ENCODE measurements at places on chromosomes 16 and 17.

DNA sequence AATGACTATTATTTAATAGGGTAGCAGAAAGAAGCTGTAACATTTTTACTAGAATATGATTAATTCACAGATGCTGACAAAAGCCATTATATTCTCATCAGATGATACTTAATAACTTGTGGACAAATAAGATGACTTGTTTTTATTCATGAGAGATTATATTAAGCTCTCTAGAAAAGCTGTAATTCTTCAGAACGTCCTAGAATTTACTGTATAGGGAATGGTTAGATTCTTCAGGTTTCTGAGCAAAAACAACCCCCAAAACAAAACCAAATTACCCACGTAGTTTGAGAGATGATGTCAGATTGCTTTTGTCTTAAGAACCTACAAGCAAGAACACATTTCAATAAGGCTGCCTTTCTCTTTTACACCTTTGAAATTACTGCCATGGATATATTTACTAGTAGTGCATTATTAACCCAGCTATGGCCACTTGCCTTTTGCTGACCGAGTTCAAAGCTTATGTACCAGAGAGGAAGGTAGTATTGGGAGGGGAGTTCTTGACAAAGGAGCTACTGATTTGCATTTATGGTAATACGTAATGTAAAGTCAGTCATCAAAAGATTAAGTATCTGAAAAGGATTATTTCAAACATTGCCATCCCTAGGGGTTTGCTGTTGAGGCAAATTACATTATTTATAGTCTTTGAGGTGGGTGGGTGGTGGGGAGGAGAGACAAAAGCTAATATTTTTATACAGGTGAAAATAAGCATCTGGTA is 51.7 kb downstream of the NLK start:
- DNase-seq = no peak

DNA sequence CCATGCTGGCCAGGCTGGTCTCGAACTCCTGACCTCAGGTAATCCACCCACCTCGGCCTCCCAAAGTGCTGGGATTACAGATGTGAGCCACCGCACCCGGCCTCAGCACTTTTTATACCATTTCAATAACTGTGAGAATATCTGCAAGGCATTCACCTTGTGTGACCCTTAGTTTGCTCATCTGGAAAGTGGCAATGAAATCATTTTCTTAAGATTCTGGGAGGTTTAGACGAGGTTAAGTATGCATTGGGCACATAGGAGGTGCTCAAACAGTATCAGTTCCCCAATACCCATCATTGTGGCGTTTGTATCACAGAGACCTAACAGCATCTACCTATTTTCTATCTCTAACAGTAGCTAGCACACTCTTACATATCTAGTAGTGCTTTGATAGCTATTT is 481.9 kb upstream of the ERCC4 start:
- no peak for DNase-seq

- DNase-seq = no peak
Measured at GRCh38 chr17:71339206-71339605, 781.6 kb upstream of the SOX9 start.

DNA sequence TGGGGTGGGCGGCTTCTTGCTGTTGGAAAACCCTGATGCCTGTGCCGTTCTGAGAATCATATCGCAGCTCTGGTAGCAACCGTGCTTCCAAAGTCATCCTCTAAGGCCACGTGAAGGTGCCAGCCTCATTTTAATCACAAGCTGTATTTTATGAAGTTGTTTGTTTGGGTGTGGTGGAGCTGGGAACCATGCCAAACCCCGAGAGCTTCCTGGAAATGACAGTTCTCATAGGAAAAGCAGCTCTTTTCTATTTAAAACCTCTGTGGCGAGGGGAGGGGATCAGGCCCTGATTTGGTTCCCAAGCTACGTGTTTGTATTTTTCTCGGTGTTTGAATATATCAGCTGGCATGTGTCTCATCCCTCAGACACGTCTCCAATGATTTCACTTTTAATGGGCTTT is 21.7 kb downstream of the KNOP1 start:
- DNase-seq = peak; percentile 94

DNA sequence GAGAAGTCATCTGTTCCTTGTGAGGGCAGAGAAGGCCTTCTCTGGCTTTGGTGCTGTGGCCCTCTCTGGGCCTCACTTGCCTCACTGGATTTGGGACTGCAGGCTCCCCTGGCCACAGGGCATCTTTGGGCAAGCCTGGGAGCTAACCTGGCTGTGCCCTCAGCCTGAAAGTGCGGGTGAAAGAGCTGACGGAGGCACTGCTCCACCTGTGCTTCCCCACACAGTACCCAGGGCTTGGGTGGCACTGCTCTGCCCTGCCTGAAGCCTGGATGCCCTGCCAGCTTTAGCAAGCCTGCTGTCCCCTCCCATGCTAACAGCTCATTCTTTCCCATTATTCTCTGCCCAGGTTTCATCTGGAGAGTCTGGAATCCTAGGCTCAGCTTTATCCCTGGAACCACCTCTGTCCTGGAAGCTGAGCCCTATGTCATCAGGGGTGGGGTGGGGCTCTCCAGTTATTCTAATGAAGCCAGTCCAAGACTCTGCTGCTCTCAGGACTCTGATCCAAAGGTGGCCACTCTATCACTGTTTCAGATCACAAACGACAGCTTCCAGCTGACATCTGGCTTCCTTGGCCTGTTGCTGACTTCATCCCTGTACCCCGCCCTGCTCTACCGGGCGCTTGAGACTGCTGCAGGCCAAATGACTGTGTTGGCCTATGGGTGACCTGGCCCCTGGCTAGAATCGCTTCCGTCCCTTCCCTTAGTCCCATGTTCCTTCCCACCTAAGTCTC is 29.3 kb downstream of the HIC1 start:
- DNase-seq = peak; percentile 60
